Fibroblast of lung (primary cell): ENCODE measurements at places on chromosomes 6 and 20. TPM values are rescaled to one million over a fixed set of nuclear protein-coding genes. Genes with fewer than 3 reads are reported as not detected.

The BFSP1 gene
- 1.8 and 2.3 TPM in 2 replicates for total RNA-seq

The GLP1R gene
- total RNA-seq, result not detected in 2 replicates

The TNNC2 gene
- total RNA-seq, result 1.3 and 1.8 TPM in 2 replicates

The SLC4A11 gene
- total RNA-seq, result 0.51 and 1.7 TPM in 2 replicates

The TRIM31 gene
- not detected in 2 replicates for total RNA-seq
